ENCODE measurements at places on chromosomes 5 and 9.

DNA sequence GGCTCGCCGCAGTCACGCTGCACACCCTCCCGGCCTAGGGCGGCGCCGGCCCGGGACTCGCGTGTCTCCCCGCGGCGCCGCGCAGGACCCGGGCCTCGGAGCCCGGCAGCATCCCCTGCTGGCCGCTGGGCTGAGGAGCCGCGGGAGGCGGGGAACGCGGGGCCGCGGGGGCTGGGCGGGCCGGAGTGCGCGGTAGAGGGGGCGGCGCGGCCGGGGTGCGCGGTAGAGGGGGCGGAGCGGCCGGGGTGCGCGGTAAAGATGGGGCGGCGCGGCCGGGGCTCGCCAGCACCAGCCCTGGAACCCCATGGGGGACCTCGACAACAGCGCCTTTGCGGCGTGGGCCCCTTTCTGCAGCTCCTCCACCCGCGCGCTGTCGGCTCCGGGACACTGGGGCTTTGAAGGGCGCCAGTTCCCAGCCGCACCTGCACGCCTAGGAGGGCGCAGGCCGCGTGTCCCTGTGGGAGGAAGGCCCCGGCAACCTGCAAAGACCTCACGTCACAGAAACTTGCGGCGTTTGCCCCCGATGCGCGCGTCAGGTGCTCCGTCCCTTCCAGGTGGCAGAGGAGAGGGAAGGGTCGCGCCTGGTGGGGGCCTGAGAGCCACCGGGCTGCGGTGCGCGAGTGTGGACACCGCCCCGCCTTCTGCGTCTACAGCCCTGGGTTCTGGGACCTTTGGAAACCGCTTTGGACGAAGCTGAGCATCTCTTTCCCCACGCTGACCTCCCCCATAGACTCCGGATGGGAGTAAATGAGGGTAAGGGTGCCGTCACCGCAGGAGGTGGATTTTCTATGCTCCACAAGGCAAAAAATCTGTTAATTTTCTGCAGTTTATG is 49.6 kb downstream of the NSUN2 start:
- DNase-seq, result no peak

DNA sequence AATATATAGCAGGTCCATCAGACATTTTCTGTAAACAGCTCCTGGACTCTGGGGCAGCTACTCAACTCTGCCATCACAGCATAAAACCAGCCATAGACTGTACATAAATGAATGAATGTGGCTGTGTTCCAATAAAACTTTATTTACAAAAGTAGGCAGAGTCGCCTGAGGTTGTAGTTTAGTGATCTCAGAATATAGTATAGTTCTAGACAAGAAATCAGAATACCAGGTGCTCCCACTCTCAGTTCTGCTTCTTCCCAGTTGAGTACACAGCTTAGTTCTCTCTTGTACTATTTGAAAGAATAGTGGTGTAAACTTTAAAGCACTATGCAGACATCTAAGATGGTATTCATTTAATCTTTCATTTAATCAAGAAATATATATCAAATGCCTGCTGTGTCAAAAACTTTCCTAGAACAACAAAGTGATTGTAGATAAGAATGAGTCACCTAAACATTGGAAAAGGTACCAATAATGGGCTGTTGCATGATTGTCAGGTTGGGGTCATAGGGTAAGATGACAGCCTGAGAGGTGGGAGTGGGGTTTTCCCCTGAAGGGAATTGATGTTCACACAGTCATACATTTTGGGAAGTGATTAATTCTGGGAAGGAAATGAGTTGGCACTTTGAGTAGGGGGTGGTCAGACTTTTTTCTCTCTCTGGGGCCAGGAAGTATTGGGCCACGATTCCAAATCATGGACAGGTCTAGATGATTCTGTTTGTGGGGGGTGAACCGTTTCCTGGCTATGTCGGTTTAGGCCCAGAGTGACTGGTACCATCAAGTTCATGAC is 37.0 kb downstream of the TNFSF8 start:
- DNase-seq, result no peak

DNA sequence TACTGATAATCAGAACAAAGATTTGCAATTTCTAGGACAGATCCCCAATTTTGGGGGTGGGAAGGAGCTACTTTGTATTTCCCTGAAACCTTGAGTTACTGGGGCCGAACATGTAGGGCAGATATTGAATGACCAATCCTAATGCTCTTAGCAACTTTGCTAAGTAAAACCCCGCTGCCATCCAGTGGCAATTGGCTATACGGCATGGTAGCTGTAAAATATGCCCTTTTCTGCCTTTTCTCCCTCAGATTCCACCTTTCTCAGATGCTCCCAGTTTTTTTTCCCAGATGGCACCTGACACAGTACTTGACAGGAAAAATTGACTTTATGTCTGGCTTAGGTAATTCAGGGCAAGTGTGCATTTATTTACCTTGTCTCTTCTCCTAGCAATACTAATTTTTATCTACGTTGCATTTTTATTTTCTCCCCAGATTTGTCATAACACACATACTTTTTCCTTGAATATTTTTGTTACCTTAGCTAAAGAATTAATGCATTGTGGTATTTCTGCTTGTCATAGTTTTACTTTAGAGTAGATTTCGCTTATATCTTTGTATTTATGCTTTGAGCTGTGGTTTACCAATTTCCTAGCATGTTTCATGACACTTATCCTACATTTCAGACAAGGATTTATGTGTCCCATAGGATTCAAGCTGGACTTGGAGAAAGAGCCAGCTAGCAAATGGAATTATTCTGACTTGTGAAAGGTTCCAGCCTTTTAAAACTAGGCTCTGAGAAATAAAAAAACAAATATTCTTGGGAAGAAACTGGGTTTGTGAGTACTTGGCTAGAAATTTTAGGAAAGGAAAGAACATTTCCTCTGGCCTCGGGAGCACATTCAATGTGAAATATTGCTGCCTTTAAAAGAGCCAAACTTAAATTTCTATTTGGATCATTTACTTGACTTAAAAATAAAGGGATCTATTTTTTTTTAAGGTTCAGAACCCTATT is 37.4 kb downstream of the PIK3R1 start:
- DNase-seq, result no peak

DNA sequence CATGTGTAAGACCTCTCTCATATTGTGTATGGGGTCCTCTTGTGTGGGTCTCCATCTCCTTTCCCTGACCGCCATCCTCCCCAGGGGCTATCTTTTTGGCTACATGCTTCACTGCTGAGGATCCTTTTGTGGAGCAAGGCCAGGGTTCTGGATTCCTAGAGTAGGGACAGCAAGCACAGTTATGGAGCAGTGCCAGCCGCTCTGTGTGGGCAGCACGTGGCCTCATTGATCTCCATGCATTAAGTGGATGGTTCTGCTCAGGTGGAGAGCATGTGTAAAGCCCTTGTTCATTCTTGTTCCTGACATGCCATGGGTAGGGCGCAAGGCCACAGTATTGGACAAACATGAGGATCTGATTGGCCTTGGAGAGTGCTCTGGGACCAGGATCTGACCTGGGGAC is 8.9 kb downstream of the PHF2 start:
- DNase-seq, result no peak

GRCh38 chr9:32926911-32927310 is 74.5 kb downstream of the APTX start:
- no peak for DNase-seq

DNA sequence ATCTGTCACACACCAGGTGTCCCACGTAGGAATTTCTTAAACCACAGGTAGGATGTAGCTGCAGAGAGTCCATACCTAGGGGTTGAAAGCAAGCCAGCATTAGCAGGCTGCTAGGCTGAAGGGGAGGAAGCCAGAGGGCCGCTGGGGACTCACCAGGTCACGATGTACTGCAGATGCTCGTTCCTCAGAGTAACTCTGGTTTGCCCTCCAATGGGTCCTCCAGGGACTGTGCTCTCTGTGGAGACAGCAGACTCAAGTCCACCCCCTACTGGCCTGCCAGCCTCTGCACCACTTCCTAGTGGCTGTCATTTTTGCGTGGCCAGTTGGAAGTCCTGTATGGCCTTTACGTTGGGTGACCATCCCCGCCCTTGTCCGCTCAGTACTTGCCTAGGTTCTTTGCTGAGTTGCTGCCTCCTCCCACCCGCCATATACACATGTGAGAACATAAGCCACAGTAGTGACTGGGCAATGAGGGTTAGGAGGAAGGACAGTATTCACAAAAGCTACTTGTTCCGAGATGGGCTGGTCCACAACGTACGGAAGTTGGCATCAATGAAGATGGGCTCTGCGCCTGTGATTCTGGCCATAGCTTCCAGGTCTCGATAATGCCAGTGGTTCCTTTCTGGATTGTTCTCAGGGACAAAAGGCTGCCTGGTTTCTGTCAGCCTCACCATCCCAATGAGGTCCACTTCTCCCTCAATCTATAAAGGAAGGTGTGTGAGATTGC is 4.1 kb downstream of the RPL7A start:
- DNase-seq, result no peak

DNA sequence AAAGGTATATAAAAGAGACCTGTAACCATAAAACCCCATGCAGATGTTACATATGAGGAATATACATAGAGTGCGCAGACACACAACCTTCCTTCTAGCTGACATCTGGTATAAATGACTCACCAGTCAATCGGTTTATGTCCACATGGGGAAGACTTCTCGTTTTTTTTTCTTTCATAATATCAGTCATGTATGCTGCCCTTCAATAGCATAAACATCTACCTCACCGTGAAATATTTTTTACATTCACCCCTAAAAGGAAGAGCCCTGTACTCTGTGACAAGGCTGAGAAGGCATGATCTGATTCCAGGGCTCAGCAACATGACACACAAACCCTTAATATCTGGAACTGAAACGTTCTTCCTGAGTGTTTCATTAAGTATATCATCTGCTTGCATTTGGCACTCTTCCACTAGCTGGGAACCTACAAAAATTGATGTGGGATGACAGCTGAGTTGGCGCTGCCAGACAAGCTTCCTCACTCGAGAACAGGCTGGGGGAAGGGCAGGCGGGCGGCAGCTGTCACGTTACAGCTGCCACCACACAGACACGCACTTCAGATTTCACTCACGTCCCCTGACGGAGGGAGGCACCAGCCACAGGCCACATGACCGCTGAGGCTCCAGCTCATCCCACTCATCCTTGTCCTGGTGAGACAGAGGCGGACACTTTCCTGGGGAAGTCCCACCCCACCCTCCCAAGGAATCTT is 74.2 kb downstream of the SHB start:
- DNase-seq, result no peak

DNA sequence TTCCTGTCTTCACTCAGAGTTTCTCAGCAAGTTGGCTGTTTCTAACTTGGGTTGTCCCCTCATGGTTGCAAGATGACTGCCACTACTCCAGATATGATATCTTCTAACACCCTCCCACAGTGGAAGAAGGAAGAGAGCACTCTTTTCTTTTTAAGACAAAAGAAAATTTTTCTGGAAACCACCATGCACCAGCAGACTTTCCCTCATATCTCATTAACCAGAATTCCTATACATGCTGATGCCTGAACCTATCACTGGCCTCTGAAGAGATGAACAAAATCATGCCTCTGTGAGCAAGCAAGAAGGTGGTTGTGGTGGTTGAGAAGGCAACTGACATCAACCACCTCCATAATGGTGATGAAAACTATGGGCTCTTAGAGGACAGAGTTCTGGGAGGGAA is 56.8 kb downstream of the FEM1C start:
- DNase-seq, result no peak

GRCh38 chr5:59693492-59694309 is 199.8 kb downstream of the PDE4D start:
- no peak for DNase-seq

DNA sequence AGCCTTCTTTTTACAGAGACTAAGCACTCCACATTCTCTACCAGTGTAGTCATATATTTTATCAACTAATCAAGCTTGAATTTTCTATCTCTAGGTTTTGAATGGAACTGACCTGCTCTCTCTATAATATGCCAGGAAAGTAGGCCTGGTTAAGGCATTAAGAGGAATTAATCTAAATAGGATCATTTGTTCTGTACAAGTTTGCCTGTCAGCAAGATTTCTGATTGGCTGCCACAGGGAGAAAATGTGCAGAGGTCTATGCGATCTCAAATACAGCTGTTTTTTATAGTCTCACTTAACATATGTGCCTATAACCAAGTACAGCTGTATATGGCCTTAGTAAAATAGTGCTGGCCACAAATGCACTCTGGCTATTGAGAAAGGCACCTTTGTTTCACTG is 418.8 kb downstream of the KDM4C start:
- no peak for DNase-seq

DNA sequence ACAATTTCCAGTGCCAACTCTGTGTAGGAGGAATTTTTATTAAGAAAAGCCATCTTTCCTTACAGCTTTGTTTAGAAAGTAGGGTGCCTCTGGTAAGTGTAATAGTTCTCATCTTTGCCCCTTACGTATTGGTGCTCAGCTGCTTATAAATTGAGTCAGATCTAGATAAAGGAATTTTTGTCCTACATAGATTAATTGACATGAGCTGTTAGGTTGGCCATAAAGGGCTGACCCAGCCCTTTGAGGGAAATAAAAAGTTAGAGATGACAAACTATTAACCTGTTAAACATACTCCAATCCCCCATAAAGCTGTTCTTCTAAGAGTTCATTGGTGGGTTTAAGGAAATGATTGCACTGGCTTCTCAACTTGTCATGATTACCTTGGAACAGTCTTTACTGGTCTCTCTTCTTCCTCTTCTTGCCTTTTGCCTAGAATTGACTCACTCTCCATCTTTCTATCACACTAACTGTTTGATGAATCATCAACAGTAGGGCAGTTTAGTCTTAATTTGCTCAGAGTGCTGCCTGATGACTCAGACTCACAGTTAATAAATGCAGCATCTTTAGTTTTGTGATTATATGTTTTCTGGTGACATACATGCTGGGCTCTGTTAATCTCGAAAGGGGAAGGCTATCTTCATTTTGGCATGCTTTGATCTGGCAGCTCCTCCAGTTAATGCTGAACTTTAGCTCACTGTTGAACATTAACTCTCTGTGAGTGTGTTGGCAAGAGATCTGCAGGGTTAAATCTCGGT is 51.7 kb downstream of the ARHGAP26 start:
- DNase-seq, result no peak

GRCh38 chr5:96320797-96321196 is 112.3 kb downstream of the PCSK1 start:
- DNase-seq, result no peak

DNA sequence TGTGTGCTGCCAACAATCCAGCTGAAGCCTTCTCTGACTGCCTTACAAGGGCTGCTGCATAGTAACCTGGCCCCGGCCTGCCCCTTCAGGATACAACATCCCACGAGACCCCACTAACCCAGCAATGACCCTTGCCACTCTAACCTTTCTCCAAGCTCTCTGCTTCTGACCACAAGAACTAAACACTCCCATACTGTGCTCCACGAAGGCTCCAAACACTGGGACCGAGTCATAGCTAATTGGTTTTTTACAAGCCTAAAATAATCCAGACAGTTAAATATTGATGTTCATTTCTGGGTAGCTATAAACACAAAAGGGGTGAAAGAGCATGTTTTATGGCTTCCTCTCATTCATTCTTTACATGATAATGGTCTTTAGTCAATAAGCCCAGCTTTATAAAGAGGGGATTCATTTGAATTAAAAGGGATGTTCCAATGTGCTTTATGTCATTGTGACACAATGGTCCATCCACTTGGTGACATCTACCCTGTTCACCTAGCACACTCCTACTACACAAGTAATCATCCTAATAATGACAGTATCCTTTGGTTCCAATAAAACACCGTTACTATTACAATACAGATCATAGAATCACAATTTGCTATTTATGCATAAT is 16.2 kb upstream of the TLE4 start:
- DNase-seq, result no peak

All from activated CD8-positive, alpha-beta memory T cell treated with anti-CD3 and anti-CD28 coated beads for 1 hour (primary cell).